ENCODE measurements at places on chromosomes 11 and 22.
A peak's percentile ranks its signal among the peaks of the same experiment; 100 is the strongest.

DNA sequence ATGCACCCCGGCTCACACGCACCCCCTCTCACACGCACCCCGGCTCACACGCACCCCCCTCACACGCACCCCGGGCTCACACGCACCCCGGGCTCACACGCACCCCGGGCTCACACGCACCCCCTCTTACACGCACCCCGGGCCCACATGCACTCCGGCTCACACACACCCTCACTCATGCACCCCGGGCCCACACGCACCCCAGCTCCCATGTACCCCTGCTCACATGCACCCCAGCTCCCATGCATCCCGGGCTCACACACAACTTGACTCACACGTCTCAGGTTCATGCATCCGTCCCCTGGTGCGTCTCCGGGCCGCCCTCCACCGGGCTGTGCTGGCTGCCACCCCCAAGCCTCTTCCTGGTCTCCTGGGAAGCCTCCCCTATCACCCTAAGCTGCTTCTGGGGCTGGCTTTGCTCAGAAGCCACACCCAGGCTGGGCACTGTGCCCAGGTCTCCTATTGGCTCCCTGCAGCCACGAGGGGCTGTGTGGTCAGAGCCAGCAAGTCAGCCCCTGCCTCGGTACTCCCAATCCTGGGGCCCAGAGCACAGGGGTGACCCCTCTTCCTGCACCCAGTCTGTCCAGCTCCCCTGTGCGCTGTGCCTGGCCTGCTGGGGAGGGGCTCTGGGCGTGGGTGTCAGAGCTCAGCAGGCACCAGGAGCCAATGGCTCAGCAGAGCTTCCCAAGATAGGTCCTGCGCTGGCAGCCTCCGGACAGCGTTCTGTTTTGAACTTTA, 16.9 kb downstream of the TSPAN4 start:
- DNase-seq: no peak

DNA sequence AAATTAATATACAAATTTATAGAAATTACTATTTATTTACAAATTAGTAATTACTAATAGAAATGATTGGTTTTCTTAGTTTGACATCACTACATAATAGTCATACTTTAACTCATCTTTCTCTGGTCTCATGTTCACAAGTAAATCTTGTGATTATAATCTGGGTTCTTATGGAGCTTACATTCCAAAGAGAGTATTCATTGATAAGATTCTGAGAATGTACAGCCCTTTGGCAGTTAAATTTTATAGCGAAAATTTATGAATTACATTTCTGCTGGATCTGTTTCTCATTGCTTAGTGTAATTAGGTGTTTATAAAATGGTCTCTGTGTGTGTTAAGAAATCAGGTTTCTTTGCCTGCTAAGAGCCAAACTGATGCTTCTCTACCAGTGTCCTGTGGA, 175.2 kb downstream of the TMEM135 start:
- DNase-seq: no peak

- no peak for DNase-seq
Measured at GRCh38 chr11:117084992-117085391, 13.2 kb downstream of the SIK3 start.

DNA sequence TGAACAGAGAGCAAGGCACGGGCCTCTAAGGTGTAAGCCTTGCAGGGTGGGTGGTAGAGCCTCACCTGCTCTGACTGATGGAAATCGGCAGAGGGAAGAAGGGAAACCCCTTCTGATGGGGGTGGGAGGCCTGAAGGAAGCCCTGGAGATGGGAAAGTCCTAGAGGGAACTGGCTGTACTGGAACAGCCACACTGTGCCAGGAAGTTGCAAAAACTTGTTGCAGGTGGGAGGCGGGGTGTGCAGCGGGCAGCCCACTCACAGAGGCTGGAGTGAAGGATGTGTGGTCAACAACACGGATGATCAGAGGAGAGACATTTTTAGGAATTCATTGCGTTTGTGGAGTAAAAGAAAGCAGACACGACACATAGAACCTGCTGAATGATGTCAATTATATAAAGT, 91.3 kb downstream of the ZC3H12C start:
- DNase-seq: no peak

- DNase-seq: no peak
Measured at GRCh38 chr11:10288881-10289764, 4.9 kb downstream of the SBF2 start.

DNA sequence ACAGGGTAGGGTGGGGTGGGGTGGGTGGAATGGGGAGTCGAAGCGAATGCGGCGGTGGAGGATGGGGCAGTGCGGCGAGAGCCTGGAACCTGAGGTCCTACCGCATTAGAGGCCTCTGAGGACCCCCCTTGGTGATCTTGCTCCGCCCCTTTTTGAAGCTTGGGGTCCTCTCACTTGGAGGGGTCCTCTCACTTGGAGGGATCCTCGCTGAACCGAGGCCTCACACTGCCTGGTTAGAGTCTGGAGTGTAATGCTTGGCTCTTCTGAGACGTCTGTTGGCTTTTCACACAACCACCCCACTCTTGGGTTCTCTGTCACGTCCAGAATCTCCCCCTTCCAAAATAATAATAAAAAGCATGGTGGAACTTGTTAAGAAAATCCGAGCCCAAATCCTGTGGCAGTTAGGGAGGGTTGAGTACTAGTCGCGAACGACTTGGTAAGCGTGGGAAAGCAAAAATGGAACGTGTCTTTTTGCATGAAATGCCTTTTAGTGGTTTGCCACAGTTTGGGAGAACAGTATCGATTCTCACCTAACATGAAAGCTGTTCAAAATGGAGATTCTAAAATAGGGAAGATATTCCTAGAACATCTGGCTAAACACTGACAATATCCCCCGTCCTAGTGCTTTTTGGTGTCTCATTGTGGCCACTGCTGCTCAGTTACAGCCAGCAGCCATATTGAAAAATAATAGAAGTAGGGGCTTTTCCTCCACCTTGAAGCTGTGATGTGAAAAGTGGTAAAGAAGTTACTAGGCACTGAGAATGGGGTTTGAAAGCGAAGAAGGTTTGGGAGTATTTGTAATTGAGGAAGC, 822 bp downstream of the RBX1 start:
- DNase-seq: peak; percentile 28

GRCh38 chr11:132310390-132311375, 940.3 kb downstream of the NTM start:
- no peak for DNase-seq

- no peak for DNase-seq
Measured at GRCh38 chr11:120815319-120816100, 208.4 kb upstream of the TBCEL start.

DNA sequence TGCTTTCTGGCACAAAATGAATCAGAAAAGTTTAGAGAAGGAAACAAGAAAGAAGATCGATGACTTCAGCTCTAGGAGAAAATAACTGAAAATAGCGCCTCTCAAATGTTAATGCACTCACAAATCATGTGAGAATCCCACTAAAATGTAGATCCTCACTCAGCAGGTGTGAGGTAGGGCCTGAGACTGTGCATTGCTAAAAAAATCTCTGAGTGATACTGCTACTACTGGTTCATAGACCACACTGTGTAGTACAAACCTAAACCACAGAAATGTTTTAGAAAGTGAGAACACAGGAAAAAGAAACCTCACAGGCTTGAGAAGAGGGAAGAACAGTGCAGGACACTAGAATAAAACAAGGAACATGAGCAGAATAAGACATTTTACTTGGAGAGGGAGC, 2.0 kb downstream of the OR8D4 start:
- DNase-seq: no peak

DNA sequence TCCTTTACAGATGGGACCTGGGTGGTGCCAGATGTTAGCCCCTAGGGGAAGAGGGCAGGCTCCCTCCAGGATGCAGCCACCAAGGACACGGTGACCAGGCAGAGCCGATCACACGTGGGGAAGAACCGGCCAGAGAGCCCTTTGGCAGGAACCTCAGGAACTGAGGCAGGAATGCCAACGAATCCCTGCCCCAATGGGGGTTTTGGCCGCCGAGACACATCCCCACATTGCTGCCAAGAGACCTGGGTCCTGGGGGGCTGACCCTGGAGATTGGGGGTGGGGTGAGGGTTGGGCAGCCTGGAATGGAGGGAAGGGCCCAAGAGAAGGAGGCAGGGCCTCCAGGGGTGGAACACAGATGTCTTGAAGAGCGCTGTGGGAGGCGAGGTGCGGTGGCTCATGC, 28.7 kb upstream of the LMO1 start:
- no peak for DNase-seq

- DNase-seq: no peak
Measured at GRCh38 chr11:12529041-12529440, 145.2 kb upstream of the TEAD1 start.

DNA sequence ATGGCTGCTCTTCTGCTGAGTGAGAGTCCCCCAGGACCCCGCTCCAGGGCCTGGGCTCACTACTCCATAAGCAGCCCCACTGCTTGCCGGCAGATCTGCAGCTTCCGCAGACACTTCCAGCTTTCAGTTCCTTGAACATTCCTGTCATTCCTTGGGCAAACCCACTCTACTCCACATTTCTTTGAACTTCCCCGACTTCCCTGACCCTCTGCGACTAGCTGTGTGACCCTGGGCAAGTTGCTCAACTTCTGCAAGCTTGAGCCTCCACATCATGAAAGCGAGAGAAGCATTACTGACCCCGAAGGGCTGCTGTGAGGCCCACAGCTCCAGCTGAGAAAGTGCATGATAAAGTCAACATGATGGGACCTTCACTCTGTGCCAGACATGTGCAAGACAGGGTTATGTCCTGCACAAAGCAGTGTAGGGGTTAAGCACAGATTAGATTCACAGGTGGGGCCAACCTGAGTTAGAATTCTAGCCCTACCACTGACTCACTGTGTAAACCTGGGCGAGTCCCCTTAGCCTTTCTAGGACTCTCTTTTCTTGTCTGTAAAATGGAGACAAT, 51.8 kb downstream of the THAP12 start:
- DNase-seq: no peak

DNA sequence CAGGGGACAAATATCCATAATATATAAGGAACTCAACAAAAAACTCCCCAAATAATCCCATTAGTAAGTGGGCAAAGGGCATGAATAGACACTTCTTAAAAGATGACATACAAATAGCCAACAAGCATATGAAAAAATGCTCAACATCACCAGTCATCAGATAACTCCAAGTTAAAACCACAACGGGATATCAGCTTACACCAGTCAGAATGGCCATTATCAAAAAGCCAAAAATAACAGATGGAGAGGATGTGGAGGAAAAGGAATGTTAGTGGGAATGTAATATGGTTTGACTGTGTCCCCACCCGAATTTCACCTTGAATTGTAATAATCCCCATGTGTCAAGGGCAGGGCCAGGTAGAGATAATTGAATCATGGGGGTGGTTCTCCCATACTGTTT, 350.1 kb downstream of the GUCY1A2 start:
- no peak for DNase-seq

DNA sequence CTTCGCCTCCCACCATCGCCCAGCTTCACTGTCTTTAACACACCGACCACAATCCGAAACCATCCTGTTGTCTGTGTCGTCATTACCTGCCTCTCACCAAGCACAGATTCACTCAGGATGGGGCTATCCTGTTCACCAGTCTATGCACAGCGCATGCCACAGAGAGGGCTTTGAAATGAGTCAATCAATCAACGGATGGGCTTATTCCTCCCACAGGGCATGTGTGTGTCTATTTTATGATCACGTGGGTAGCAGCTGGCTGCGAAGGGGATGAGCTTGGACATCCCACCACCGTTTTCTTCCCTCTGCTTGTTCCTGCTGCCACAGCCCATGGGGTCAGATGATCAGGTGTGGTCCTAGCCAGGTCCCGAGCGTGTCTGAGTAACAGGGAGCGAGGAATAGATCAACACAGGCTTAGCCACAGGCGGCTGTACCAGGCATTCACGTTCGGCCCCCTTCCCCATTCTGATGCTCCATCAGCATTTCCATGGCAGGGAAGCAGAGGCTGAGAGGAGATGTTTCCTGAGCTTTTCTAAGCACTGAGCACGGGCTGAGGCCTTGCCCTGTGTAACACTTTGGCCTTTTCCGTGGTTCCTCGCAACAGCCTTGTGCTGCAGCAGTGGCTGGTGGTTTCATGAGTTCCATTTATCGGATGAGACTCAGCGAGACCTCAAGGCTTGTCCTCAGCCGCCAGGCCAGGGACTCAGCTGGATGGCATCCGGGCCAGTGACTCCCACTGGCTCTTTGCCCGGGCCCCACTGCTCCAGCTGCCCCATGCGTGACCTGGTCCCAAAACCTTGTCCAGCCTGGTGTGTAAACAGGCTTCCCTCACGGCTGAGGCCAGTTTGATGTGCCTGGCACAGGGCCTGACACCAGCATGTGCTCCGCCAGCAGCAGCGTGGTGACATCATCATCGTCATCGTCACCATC, 48.1 kb upstream of the FGF3 start:
- no peak for DNase-seq

DNA sequence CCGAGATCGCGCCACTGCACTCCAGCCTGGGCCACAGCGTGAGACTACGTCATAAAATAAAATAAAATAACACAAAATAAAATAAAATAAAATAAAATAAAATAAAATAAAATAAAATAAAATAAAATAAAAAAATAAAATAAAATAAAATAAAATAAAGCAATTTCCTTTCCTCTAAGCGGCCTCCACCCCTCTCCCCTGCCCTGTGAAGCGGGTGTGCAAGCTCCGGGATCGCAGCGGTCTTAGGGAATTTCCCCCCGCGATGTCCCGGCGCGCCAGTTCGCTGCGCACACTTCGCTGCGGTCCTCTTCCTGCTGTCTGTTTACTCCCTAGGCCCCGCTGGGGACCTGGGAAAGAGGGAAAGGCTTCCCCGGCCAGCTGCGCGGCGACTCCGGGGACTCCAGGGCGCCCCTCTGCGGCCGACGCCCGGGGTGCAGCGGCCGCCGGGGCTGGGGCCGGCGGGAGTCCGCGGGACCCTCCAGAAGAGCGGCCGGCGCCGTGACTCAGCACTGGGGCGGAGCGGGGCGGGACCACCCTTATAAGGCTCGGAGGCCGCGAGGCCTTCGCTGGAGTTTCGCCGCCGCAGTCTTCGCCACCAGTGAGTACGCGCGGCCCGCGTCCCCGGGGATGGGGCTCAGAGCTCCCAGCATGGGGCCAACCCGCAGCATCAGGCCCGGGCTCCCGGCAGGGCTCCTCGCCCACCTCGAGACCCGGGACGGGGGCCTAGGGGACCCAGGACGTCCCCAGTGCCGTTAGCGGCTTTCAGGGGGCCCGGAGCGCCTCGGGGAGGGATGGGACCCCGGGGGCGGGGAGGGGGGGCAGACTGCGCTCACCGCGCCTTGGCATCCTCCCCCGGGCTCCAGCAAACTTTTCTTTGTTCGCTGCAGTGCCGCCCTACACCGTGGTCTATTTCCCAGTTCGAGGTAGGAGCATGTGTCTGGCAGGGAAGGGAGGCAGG, at the start of gene GSTP1:
Gene GSTP1, plus strand, starts transcription at position 566 of the 958 bp plus-strand sequence. Its CDS starts 32 bp downstream, at position 598.
- DNase-seq: peak; percentile 77
